ENCODE measurements at places on chromosomes 2 and 18.

GRCh38 chr2:230907361-230908091, 17.5 kb downstream of the GPR55 start:
- DNase-seq, result no peak

DNA sequence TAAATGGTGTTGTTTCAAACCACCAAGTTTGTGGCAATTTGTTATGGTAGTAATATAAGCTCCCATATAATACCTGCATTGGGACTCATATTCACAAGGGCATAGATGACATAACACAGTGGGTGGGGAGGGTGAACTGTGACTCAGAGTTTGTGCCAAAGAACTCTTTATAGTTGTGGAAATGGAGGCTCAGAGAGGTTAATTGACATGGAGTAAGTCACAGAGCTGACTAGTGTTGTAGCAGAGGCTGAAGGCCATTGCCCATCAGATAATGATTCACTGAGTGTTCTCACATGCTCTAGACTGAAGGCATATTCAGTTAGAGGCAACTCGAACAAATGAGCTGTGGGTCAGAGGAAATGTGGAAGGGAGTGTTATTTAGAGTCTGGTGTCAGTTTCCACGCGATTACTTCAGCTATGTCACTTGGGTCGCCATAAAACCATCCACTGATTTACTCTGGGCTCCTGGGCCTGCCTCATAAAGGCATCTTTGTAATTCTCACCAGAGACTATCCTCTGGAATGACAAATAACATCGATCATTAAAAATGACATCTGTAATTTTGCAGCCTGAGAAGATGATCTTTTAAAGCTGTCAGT, 264.7 kb downstream of the CCDC85A start:
- peak; percentile 58 for DNase-seq

GRCh38 chr18:79912994-79913831, 38.2 kb downstream of the SLC66A2 start:
- DNase-seq, result no peak

- DNase-seq, result peak; percentile 24
Observed at GRCh38 chr18:8212896-8213780, 396.1 kb upstream of the RAB12 start.

GRCh38 chr2:216918088-216918680, 58.3 kb upstream of the TNP1 start:
- DNase-seq, result peak; percentile 61

GRCh38 chr18:45626330-45627203, 11.3 kb downstream of the SLC14A2 start:
- DNase-seq, result peak; percentile 51
